ENCODE measurements at places on chromosomes 2 and 18. TPM values are rescaled to one million over a fixed set of nuclear protein-coding genes. Genes with fewer than 3 reads are reported as not detected.

Gene TEX44
- total RNA-seq: not detected

Gene SETBP1
- 4.8 TPM for total RNA-seq

Gene CYP27A1
- total RNA-seq: not detected

Gene RBBP8
- 59.7 TPM for total RNA-seq

Gene COL4A3
- total RNA-seq: 0.49 TPM

Gene OSBPL6
- total RNA-seq: 26.2 TPM

Gene NBAS
- total RNA-seq: 55.6 TPM

Gene METTL4
- 15.0 TPM for total RNA-seq

Gene HTR2B
- total RNA-seq: not detected

Gene CSRNP3
- total RNA-seq: 0.33 TPM

Gene EVX2
- not detected for total RNA-seq

Gene RBMS1
- total RNA-seq: 66.8 TPM

Gene CLASP1
- total RNA-seq: 76.5 TPM

Gene IL36RN
- not detected for total RNA-seq

Gene SGPP2
- total RNA-seq: 47.4 TPM

Gene POTEJ
- total RNA-seq: not detected

Gene CHN1
- 6.0 TPM for total RNA-seq

Gene TPO
- total RNA-seq: not detected

Gene HRH4
- 0.10 TPM for total RNA-seq

Gene RTP5
- total RNA-seq: not detected

Gene NOL4
- not detected for total RNA-seq

Gene CD8B2
- not detected for total RNA-seq

Gene NAT8
- total RNA-seq: not detected
